ENCODE measurements at places on chromosomes 7 and 10.

DNA sequence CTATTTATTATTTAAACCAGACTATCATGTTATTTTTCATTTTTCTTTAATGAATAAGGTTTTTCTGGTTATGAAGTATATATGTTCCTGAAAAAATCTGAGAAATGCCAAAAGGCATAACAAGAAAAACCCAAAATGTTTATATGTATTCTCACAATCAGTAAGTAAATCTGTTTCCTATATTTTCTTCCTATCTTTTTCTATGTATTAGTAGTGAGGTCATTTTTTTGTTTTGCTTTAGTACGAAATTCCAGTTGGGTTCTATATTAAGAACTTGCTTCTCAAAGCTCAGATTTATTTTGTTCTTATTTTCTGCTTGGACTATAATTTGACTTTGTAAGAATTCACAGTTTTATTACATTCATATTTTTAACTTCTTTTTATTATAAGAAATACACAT is 287.5 kb upstream of the NFE2L3 start:
- DNase-seq: no peak

GRCh38 chr7:158934628-158935027 is 78.3 kb downstream of the DYNC2I1 start:
- no peak for DNase-seq

GRCh38 chr10:25604591-25604990 is 329.4 kb upstream of the MYO3A start:
- no peak for DNase-seq

GRCh38 chr7:129189661-129190310 is 1.4 kb downstream of the SMO start:
- DNase-seq: no peak

DNA sequence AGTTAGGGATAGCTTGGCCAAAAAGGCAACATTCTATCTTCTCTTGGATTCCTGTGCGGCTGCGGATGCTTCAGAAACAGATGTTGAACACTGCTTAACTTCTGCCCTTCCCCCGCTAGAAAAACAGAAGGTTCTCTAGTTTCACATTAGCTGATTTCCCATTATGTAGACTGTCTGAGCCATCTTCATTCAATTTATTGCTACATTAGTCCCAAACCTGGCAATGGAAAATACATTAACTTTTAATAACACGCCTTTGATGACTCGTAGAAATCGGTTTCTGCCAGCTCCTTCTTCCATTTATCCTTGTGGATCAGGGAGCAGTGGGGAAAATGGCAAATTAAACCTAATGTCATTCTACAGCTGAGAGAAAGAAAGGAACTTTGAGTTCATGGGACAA is 119.9 kb downstream of the SLC16A9 start:
- no peak for DNase-seq

GRCh38 chr7:92656121-92656520 is 65.9 kb upstream of the FAM133B start:
- DNase-seq: no peak

GRCh38 chr10:99276848-99277486 is 41.3 kb upstream of the HPSE2 start:
- no peak for DNase-seq

- DNase-seq: no peak
These were observed 349.7 kb downstream of the MDFIC start for GRCh38 chr7:115271332-115272235.

GRCh38 chr7:142863891-142864685 is 9.2 kb downstream of the EPHB6 start:
- DNase-seq: no peak

DNA sequence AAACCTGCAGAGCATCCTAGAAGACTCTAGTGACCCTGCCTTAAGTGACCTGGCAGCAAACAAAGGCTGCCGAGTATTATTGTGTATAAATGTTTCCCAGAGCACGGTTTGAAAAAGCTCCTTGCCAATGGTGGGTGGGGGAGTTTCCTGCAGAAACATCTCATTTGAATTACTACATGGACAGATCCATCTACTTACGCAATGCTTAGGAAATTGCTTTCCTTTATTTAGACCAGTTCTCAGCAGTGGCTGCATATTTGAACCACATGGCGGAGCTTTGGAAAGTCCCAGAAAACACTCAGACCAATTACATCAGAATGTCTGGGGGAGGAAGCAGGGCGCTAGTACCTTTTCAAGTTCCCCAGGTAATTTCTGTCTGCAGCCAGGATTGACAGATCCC is 560.9 kb downstream of the SDK1 start:
- no peak for DNase-seq

DNA sequence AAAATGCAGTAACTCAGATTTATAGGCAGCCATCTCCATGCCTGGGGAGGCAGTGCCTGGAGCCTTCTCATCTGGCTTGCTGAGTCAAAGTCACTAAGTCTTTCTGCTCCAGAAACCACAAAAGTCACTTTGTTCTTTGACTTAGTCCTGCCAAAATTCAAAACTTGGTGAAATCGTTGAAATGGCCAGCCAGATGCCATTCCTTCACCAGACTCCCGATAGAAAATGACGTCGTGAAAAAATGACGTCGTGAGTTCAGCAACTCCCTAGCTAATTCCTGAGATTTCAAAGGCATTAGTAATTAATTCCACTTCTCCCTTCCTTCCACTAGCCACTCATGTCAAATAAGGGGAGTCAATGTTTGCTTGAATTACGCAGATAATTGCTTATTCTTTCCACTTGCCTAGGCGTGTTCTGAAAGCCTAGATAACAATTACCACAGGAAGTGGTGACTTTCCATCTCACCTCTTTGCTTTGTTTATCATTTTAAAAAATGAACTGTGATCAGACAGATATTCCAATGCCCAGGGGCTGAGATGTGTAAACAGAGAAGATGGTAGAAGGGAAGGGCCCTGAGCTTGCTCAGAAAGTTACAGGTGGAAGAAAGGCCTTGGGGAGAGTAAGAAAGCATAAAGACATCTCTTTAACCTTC is 48.5 kb upstream of the OSBPL3 start:
- peak; percentile 42 for DNase-seq

DNA sequence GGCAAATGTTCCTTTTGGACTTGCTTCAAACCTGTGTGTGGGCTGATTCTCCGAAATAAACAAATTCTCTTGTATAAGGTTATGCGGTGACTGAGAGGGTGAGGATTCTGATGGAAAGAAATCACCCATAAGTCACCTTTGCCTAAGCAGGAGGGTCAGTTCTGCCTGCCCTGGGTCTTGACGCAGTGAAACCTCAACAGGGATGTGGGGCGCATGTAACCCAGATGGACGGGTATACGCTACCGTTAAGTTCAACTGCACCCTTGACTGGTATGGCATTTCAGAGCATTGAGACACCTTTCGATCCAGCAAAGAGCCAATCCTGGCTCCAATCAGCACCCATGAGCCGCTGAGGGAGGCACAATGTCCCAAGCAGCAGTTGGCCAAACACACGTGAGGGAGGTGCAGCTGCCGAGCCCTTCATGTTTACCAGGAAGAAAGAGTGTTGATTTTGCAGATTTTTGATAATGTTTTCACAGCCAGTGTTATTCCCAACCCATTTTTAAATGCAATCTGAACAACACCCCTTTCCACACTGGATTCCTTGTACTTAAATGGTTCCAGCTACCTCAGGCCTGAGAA is 48.1 kb downstream of the SORBS1 start:
- no peak for DNase-seq

DNA sequence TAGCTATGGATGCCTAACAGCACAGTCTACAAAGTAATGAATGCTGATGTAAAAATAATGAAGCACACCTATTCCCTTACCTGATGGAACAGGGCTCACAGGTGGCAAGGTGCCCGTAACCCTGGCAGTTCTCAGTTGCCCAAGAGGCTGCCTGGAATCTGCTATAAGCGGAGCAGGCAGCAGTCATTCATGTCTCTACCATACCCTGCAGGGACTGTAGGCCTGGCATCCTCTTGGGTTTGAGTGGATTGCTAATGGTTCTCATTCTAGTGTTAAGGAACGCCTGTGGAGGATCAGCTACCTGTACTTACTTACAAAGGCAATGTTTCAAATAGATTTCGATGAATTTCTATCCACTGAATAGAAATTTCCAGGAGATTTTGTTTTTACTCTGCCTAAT is 38.4 kb downstream of the BAIAP2L1 start:
- no peak for DNase-seq
